ENCODE measurements at places on chromosomes 5 and 9. TPM values are rescaled to one million over a fixed set of nuclear protein-coding genes. Genes with fewer than 3 reads are reported as not detected.
A peak's percentile ranks its signal among the peaks of the same experiment; 100 is the strongest.

DNA sequence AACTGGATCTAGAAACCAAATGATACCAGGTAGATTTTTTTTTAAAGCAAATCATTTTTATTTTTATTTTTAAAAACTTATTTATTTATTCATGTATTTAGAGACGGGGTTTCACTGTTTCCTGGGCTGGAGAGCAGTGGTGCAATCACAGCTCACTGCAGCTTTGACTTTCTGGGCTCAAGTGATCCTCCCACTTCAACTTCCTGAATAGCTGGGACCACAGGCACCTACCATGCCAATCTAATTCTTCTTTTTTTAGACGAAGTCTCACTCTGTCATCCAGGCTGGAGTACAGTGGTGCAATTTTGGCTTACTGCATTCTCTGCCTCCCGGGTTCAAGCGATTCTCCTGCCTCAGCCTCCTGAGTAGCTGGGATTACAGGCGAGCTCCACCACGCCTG, 41.3 kb upstream of the CDK20 start:
- no peak for DNase-seq
- no peak overlapping the region for H3K27ac ChIP-seq
- H3K36me3 ChIP-seq: no peaks in the 10 kb centered on the region
- no peak overlapping the region for H3K4me3 ChIP-seq
- no peaks in the 10 kb centered on the region for H3K4me1 ChIP-seq

The OLFM1 gene
- total RNA-seq: 25.8 TPM

- H3K4me3 ChIP-seq: no peak overlapping the region
- no peaks in the 10 kb centered on the region for H3K27me3 ChIP-seq
- H3K36me3 ChIP-seq: no peaks in the 10 kb centered on the region
- DNase-seq: no peak
- H3K4me1 ChIP-seq: no peaks in the 10 kb centered on the region
- H3K27ac ChIP-seq: no peak overlapping the region
Measured at GRCh38 chr5:117235786-117236185, 661.2 kb upstream of the SEMA6A start.

- H3K27me3 ChIP-seq: no peaks in the 10 kb centered on the region
- peaks cover 6% of the 10 kb centered on the region for H3K4me1 ChIP-seq
- no peaks in the 10 kb centered on the region for H3K36me3 ChIP-seq
- no peak for DNase-seq
- no peak overlapping the region for H3K4me3 ChIP-seq
Measured at GRCh38 chr5:171969288-171969880, 37.1 kb downstream of the FBXW11 start.

GRCh38 chr9:78958892-78959291, 612.9 kb upstream of the TLE4 start:
- no peaks in the 10 kb centered on the region for H3K4me1 ChIP-seq
- no peak for DNase-seq
- H3K4me3 ChIP-seq: no peak overlapping the region
- H3K27ac ChIP-seq: no peak overlapping the region
- H3K36me3 ChIP-seq: no peaks in the 10 kb centered on the region
- H3K27me3 ChIP-seq: no peaks in the 10 kb centered on the region

DNA sequence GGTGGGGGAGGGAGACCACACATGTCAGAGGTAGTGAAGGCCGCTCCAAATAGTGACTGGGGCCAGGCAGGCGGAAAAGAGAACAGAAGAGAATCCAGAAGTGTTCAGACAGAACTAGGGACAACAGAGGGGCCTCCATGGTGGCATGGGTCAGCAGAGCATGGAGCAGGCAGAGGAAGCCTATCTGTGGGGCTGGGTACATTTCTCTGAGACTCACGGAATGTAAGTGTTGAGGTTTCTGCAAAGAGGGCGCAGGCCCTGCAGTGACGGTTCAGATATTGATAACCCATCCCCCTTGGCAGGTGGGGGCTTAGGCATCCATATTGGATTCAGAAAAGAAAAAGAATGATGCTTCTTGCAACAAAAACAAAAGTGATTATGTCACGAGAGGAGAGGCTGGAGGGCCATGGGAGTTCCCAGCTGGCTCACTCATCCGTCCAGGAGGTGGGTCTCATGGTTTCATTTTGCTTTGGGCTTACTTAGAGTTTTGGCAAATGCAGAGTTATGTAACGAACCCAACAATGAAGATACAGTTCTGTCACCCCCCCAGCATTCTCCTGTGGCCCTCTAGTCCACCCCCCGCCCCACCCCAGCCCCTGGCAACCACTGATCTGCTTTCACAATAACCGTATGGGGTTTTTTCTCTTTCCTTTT, 5.4 kb upstream of the RMND5B start:
- no peaks in the 10 kb centered on the region for H3K36me3 ChIP-seq
- peaks cover 13% of the 10 kb centered on the region for H3K4me1 ChIP-seq
- DNase-seq: no peak
- no peaks in the 10 kb centered on the region for H3K27me3 ChIP-seq

The GCNT4 gene
- total RNA-seq: 0.94 TPM

The DOLK gene
- total RNA-seq: 25.2 TPM

The PDZD2 gene
- 3.4 TPM for total RNA-seq

The CAMK2A gene
- not detected for total RNA-seq

GRCh38 chr5:132854301-132854700, 12.0 kb downstream of the GDF9 start:
- no peak overlapping the region for H3K27ac ChIP-seq
- no peaks in the 10 kb centered on the region for H3K4me1 ChIP-seq
- no peaks in the 10 kb centered on the region for H3K36me3 ChIP-seq
- no peak overlapping the region for H3K4me3 ChIP-seq
- no peak for DNase-seq

DNA sequence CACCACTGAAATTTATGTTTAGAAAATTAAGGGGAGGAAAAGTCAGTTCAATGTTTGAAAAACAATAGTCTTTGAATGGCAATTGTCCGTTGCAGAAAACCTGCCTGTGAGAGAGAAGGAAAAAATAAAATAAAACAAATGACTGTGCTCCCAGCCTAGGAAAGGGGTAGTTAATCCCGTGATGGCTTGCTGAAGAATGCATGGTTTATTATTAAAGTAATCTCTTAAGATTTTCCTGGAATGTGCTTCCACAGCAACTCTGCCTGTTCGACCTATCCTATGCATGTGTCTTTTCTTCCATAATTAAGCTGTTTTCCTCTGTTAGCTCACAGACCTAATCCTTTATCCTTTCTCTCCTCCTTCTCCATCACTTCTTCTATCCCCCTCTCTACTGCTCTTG, 2.4 kb upstream of the DAB2 start:
- no peak overlapping the region for H3K4me3 ChIP-seq
- DNase-seq: no peak
- no peaks in the 10 kb centered on the region for H3K36me3 ChIP-seq
- peak overlapping the region; percentile 72 for H3K27ac ChIP-seq

DNA sequence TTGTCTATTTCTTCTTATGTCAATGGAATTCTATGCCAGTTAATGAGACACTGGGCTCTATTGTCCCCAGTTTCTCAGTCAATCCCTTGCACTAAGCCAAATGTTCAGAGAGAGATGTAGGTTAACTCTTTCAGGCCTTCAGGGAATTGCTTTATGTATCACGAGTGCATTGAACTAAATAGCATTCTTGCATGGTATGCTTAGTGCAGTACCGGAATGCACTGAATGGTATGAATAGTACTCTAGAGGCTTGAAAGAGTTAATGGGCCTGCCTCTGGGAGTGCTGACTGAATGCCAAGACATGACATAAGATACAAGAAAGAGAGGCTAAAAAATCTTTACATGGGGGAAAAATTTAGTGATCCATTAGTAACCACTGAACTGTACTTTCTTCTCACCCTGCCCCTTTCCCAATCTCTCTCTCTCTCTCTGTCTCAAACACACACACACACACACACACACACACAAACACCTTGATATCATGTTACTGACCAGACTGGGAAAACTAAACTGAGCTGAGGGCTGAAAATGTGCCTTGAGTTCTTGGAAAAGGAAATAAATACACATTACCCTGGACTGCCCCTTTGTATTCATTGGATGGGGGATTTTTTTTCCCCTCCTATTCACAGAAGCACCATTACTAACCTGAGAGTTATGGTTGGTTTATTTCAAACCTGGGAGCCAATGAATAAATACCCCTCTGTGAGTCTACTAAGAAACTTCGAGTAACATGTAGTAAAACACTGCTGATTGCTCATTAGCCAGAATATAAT, 35.4 kb upstream of the TMC1 start:
- H3K4me1 ChIP-seq: no peaks in the 10 kb centered on the region
- H3K4me3 ChIP-seq: no peak overlapping the region
- no peaks in the 10 kb centered on the region for H3K36me3 ChIP-seq
- H3K27me3 ChIP-seq: no peaks in the 10 kb centered on the region
- no peak overlapping the region for H3K27ac ChIP-seq
- DNase-seq: no peak
